Effector memory CD4-positive, alpha-beta T cell (primary cell): ENCODE measurements at places on chromosomes 6 and 20.

GRCh38 chr20:50533061-50533460, 22.9 kb downstream of the PTPN1 start:
- DNase-seq: no peak

GRCh38 chr20:47198254-47198671, 158.2 kb downstream of the ZMYND8 start:
- DNase-seq: no peak

GRCh38 chr20:57223648-57224489, 42.6 kb downstream of the BMP7 start:
- DNase-seq: no peak

GRCh38 chr20:57867181-57867803, 157.5 kb upstream of the PMEPA1 start:
- no peak for DNase-seq

DNA sequence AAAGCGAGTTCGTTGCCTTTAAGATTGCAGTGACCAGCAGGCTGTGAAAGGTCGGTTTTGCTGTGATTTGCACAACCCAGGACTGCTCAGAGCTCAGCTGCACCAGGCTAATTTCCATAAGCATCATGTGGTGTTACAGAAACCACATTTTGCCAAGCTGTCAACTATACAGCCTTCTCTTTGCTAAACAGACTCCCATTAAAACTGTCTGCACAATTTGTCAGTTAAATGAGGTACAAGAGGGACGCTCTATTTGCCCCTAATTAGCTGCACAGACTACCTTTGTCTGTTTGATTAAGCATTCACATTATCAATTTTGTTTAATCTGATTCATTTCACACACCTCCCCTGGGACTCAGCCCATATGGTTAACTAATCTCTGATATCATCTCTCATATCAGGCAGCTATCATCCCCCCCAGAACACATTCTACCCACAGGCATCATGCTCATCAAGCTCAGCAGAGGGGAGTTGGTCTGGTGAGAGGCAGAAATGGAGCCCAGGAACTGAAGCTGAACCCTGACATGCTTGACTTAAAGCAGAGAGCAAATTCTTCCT, 62.1 kb downstream of the OLIG3 start:
- DNase-seq: no peak

DNA sequence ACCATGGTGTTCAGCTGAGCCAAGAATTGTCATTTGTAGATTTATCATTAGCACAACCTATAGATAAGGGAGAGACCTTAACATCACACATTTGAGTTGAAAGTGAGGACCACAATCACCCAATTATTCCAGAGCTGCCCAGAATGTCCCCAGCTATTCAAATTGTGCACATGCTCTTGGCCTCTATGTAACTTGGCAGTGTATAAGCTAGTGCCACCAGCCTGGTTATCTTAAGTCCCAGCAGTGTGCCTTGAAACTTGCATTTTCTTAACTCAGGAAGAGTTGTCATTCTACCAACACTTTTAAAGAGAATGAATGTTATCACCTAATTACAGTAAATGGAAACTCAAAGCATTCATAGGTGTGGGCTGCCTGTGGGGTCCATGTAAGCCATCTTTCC, 191.1 kb downstream of the COL9A1 start:
- no peak for DNase-seq
